ENCODE measurements at places on chromosomes 16 and 17.
A peak's percentile ranks its signal among the peaks of the same experiment; 100 is the strongest.

DNA sequence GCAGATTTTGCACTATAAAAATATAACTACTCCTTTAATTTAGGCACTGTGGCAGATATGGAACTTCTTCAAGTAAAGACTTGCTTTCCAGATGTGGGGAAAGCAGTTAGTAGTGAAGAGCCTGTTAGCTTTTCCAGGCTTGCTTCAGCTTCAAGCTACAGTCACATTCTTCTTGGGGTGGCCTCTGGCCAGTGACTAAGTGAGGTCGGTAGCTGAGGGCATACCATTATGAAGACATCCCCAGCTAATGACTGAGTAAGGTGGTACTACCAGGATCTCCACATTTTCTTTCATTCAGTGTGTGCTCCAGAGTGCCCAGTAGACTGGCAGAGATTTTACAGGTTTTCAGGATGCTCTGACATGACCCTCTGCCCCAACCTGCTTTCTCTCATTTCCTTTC, 167.1 kb upstream of the KIF2B start:
- no peak overlapping the region for H3K4me3 ChIP-seq
- H3K27me3 ChIP-seq: no peaks in the 10 kb centered on the region
- no peak for DNase-seq
- H3K27ac ChIP-seq: no peak overlapping the region

- H3K27ac ChIP-seq: no peak overlapping the region
- no peaks in the 10 kb centered on the region for H3K27me3 ChIP-seq
- H3K36me3 ChIP-seq: peaks cover 8% of the 10 kb centered on the region
- DNase-seq: no peak
These were observed 548 bp downstream of the PSMB3 start for GRCh38 chr17:38753071-38753506.

- peaks cover 2% of the 10 kb centered on the region for H3K4me1 ChIP-seq
- no peak for DNase-seq
- H3K27me3 ChIP-seq: no peaks in the 10 kb centered on the region
- H3K36me3 ChIP-seq: no peaks in the 10 kb centered on the region
- no peak overlapping the region for H3K27ac ChIP-seq
These were observed 60.5 kb downstream of the CREBBP start for GRCh38 chr16:3819746-3820724.

GRCh38 chr17:36469733-36470132, 16.7 kb upstream of the ZNHIT3 start:
- DNase-seq: no peak
- H3K27ac ChIP-seq: no peak overlapping the region
- no peaks in the 10 kb centered on the region for H3K36me3 ChIP-seq
- peaks cover 2% of the 10 kb centered on the region for H3K27me3 ChIP-seq
- H3K4me3 ChIP-seq: no peak overlapping the region

GRCh38 chr17:80920441-80920840, 71.2 kb upstream of the CHMP6 start:
- no peaks in the 10 kb centered on the region for H3K4me1 ChIP-seq
- no peak overlapping the region for H3K27ac ChIP-seq
- DNase-seq: no peak
- H3K4me3 ChIP-seq: no peak overlapping the region

DNA sequence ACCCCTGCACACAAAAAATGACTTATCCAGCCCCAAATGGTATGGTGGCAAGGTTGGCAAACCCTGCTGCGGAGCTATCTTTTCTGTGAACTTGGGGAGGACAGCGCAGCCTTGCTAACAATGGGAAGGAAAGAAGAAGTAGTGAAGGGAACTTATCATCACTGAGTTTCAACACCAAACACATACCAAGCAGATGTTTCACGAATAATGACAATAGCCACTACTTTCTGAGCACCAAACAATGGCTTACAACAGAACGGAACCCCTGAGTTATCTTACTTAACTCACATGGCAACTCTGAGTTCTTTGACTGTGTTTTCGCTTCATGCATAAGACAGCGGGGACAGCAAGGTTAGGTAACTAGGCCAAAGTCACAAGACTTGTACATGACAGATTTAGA, 148.9 kb downstream of the XYLT1 start:
- H3K27me3 ChIP-seq: no peaks in the 10 kb centered on the region
- no peaks in the 10 kb centered on the region for H3K36me3 ChIP-seq
- no peak for DNase-seq
- H3K4me3 ChIP-seq: no peak overlapping the region

DNA sequence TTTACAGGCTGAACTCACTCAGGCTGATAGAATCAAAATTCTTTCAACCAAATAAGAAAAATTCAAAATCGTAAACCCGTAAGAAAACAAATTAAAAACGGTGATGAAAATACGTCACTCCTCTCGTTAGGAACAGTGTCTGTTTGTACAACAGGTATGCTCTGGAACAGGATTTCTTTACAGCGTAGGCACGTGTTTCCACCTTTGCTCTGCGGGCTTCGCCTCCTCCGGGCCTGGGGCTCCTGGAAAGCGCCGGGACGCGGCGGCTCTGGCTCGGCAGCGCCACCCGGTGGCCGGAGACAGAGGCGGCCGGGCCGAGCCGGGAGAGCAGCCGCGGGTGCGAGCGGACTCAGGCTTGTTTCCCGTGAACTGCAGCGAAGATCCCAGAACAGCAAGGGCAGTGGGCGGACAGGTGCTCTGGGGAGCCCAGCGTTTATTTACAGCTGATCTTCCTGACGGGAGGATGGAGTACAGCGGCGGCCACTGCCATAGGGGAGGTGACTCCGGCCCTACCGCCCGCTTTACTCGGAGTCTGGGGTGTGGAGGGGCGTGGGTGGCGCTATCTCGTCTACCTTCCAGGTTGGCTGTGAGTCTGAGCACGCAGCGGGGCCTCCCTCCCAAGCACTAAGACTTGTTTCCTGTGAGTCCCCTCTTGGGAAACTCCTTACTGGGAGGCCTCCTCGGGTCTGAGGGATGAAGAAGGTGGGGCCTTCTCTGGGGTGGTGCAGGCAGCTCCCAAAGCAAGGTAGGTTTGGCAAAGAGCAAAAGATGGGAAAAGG, 40.5 kb upstream of the ATP2A3 start:
- H3K4me1 ChIP-seq: peaks cover 8% of the 10 kb centered on the region
- H3K4me3 ChIP-seq: no peak overlapping the region
- no peaks in the 10 kb centered on the region for H3K27me3 ChIP-seq
- no peak overlapping the region for H3K27ac ChIP-seq

DNA sequence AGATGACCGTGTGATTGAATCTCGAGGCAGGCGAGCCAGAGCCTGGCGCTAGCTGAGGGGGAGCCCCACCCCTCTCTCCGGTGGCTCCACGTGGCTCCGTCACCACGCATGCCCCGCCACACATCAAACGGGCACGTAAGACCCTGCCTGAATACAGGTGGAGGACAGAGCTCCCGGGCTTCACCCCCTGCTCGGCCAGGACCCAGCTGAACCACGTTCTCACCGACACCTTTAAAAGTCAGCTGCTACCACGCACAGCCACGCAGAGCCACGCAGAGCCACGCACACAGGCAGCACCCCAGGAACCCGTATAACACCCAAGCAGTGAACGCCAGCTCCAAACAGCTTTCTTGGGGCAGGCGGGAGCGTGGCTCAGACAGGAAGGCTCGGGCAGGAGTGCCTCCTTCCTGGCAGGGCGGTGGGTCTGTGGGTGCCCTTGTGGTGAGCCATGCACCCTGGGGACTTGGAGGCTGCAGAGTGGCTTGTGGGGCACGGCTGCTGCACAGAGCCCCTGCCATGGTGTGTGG, 4.4 kb downstream of the TMEM204 start:
- no peak overlapping the region for H3K4me3 ChIP-seq
- no peaks in the 10 kb centered on the region for H3K4me1 ChIP-seq
- no peak overlapping the region for H3K27ac ChIP-seq

DNA sequence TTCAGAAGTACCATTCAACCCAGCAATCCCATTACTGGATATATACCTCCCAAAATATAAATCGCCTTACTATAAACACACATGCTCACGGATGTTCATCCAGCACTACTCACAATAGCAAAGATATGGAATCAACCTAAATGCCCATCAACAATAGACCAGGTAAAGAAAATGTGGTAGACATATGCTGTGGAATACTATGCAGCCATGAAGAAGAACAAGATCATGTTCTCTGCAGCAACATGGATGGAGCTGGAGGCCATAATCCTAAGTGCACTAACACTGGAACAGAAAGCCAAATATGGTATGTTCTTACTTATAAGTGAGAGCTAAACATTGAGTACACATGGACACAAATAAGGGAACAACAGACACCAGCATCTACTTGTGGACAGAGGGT, 7.8 kb downstream of the ALOX15 start:
- H3K4me3 ChIP-seq: no peak overlapping the region
- peaks cover 3% of the 10 kb centered on the region for H3K27me3 ChIP-seq
- peaks cover 10% of the 10 kb centered on the region for H3K4me1 ChIP-seq
- no peak overlapping the region for H3K27ac ChIP-seq
- DNase-seq: no peak

GRCh38 chr17:2230877-2231276, 72.7 kb downstream of the SMG6 start:
- H3K27ac ChIP-seq: no peak overlapping the region
- H3K27me3 ChIP-seq: no peaks in the 10 kb centered on the region
- H3K4me3 ChIP-seq: no peak overlapping the region

GRCh38 chr17:10149573-10150399, 48.6 kb downstream of the GAS7 start:
- no peaks in the 10 kb centered on the region for H3K36me3 ChIP-seq

DNA sequence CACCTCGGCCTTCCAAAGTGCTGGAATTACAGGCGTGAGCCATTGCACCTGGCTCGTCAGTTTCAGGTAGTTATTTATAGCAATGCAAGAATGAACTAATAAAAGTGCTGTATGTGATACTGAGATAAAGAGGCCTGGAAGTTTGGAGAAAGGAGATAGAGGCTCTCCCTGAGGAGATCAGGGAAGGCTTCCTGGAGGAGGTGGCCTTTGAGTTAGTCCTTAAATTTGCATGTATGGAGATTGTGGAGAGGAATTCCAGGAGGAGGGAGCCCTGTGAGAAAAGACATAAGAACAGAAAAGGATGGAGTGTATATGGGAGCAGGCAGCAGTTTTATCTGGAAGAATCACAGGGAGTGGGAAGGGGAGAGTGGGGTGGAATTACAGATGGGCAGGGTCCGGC, 276.6 kb upstream of the EEF2KMT start:
- H3K27me3 ChIP-seq: no peaks in the 10 kb centered on the region
- no peaks in the 10 kb centered on the region for H3K36me3 ChIP-seq
- no peak overlapping the region for H3K4me3 ChIP-seq
- no peak for DNase-seq

GRCh38 chr17:41738077-41738800, 3.8 kb upstream of the HAP1 start:
- peak; percentile 80 for DNase-seq
- peaks cover 6% of the 10 kb centered on the region for H3K4me1 ChIP-seq
- H3K4me3 ChIP-seq: no peak overlapping the region

GRCh38 chr17:50765454-50766221, 1.7 kb downstream of the ANKRD40CL start:
- no peaks in the 10 kb centered on the region for H3K27me3 ChIP-seq
- H3K4me3 ChIP-seq: no peak overlapping the region
- H3K4me1 ChIP-seq: no peaks in the 10 kb centered on the region

DNA sequence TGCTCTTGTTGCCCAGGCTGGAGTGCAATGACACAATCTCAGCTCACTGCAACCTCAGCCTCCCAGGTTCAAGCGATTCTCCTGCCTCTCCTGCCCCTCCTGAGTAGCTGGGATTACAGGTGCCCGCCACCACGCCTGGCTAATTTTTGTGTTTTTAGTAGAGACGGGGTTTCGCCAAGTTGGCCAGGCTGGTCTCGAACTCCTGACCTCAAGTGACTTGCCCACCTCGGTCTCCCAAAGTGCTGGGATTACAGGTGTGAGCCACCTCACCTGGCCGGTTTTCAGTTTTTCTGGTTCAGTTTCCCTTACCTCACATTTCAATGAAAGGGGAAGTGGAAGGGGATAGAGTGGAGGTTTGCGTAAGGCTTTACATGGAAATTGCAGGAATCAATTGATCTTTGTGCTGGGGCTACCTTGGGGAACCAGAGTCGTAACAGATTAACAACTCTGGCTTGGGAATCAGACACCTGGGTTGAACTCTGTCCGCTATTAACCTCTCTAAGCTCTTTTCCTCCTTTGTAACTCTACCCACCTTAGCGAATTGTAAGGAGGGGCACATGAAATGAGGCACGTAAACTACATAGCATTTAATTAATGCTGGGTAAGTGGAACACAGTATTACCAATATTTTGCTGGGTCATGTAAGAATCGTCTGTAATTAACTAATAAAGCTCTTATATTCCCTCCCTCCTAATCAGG, 3.2 kb downstream of the MPV17L start:
- no peaks in the 10 kb centered on the region for H3K36me3 ChIP-seq
- H3K27ac ChIP-seq: no peak overlapping the region
- H3K27me3 ChIP-seq: no peaks in the 10 kb centered on the region
- DNase-seq: no peak

GRCh38 chr17:83129676-83130075, 50.3 kb downstream of the METRNL start:
- no peak overlapping the region for H3K4me3 ChIP-seq
- no peaks in the 10 kb centered on the region for H3K36me3 ChIP-seq
- no peak overlapping the region for H3K27ac ChIP-seq
- no peaks in the 10 kb centered on the region for H3K27me3 ChIP-seq

DNA sequence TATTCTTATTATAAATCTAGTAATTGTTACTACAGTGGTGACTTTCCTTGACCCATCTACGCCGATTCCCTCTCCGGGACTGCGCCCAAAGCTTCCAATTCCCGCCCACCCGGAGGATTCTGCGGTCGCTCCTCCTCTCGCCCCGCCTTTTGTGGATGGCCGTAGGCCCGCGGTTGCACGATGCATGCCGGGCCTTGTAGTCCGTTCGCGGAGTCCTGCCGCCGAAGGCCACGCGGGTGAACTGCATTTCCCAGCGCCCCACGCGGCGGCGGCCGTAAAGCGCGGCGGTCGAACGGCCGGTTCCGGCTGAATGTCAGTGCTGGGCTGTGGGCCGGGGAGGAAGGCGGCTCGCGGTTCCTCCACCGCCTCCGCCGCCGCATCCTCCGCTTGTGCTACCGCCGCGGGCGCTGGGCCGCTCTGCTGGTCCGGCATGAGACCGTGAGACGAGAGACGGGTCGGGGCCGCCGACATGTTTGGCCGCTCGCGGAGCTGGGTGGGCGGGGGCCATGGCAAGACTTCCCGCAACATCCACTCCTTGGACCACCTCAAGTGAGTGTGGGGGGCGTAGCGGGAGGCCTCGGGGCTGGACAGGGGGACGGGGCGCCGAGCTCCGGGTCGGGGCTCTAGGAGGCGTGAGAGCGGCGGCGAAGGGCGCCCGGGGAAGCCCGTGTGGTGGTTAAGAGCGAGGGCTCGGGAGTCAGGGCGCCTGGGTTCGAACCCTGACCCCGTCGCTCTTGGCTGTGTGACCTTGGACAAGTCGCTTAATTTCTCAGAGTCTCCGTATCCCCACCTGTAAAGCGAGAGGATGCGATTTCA, at the start of gene CLEC16A:
Gene CLEC16A, plus strand, starts transcription at position 316 of the 816 bp plus-strand sequence. Its CDS starts 154 bp downstream, at position 470.
- H3K27ac ChIP-seq: no peak within 1 kb of the TSS
- DNase-seq: peak; percentile 87
- H3K36me3 ChIP-seq: no peaks in the 10 kb centered on the region
- H3K4me3 ChIP-seq: peak within 1 kb of the TSS; percentile 91
